ENCODE measurements at places on chromosomes 6 and 20.

GRCh38 chr6:152637296-152638047 is at the start of gene SYNE1:
Gene SYNE1 (minus strand): TSS chr6:152637362. CDS start chr6:152628331, 9,031 bp downstream.
- DNase-seq: no peak

DNA sequence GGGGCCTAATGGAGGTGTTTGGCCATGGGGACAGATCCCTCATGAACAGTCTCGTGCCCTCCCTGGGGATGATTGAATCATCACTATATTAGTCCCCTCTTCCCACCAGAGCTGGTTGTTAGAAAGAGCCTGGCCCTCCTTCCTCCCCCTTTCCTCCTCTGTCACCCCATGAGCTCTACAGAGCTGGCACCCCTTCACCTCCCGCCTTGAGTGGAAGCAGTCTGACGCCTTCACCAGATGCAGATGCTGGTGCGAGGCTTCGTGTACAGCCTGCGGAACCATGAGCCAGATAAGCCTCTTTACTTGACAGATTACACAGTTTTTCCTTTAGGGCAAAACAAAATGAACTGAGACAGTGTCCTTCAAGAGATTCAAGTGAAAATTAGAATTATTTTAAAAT is 74.4 kb upstream of the RIPOR2 start:
- DNase-seq: no peak

GRCh38 chr20:54339093-54339492 is 131.2 kb downstream of the PFDN4 start:
- no peak for DNase-seq

DNA sequence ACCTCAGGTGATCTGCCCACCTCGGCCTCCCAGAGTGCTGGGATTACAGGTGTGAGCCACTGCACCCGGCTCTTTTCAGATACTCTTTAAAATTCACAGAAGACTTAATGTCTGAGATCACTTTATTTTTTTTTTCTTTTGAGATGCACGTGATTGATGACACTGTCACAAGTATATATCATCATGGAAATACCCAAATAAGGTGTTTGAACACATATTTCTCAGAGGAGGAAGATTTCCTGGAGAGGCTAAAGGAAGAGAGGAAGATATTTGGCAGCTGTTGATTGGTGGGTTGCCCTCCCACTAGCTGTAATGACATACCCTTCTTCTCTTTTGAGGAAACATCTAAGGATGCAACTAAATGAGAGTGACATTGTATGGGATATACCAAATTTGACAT is 225.9 kb upstream of the CITED2 start:
- no peak for DNase-seq

GRCh38 chr20:56630086-56630493 is 984 bp downstream of the TFAP2C start:
- DNase-seq: peak; percentile 87

DNA sequence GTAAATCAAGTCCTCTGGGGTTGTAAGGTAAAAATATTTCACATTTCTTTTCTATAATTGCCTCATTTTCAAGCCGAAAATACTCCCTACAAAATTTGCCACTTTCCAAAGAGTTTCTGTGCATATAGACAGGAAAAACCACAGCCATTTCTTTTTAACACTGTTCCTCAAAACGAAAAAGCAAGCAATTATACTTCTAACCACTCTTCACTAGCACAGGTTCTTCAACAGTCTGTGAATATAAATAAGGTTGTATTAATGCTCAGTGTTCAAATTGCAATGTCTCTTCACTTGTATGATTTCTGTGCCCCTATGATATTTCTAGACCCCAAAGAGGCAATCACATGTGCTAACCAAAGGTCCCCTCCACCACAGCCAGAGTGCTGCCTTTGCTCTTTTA is 206.0 kb downstream of the SIM1 start:
- DNase-seq: no peak

DNA sequence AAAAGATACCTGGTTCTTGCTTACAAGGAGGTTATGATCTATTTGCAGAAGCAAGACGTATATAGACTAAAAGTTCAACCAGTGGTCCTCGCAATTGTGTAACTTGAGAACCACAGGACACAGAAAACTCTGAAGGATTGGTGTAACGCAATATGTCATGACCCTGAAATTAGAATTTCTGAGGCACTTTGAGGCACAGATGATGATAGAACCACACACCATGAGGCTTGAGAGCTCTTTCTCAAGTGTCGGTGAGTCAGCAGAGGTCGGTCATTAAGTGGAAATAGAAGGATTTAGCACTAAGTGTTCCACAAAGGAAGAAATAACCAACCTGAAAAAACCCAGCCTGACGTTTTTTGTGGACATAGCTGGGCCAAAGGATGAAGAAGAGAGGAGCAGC is 15.3 kb upstream of the CCN2 start:
- DNase-seq: no peak

Measured in HAP-1 (cell line).